Activated naive CD4-positive, alpha-beta T cell (primary cell): ENCODE measurements at places on chromosomes 2 and 18.

GRCh38 chr2:15047184-15047583 lies 414.7 kb downstream of the LRATD1 start:
- DNase-seq, result no peak

GRCh38 chr2:16629044-16629443 lies 36.6 kb downstream of the CYRIA start:
- DNase-seq, result no peak

- no peak for DNase-seq
Measured at GRCh38 chr2:10211844-10212422, 89.4 kb downstream of the RRM2 start.

DNA sequence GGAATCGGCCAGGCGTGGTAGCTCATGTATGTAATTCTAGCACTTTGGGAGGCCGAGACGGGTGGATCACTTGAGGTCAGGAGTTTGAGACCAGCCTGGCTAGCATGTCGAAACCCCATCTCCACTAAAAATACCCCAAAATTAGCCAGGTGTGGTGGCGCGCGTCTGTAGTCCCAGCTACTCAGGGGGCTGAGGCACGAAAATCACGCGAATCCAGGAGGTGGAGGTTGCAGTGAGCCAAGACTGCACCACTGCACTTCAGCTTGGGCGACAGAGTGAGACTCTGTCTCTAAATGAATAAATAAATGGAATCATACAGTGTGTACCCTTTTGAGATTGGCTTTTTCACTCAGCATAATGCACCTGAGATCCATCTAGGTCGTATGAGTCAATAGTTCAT lies 19.4 kb upstream of the TTC39C start:
- no peak for DNase-seq

GRCh38 chr2:147082850-147083522 lies 761.8 kb upstream of the ACVR2A start:
- DNase-seq, result peak; percentile 1

GRCh38 chr2:192247456-192247855 lies 52.7 kb upstream of the TMEFF2 start:
- DNase-seq, result no peak

DNA sequence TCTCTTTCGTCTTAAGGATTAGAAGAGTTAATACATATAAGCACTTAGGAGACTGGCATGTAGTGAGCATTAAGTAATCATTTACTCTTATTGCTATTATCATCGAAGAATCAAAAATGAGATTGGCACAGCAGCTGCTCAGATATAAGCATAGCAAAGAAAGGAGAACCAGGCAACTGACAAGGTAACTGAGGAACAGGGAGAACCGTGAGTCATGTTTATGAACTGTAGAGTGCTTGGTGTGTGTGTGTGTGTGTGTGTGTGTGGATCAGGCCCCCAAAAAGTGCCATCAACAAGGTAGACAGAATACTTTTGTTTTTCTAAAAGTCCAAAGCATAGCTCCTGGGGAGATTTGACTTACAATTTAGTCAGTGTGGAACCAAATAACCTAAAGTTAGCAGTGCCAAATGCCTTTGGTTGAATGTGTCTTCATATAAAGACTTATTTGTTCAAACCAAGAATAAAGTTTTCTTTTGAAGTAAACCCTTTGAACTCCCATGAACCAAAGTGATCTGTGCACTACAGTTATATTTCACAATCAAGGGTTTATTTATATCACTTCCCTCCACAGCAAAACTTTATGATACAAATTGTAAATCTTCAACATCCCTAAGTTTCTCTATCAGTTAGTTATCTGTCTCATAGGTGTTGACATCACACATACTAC lies 660.6 kb downstream of the NYAP2 start:
- DNase-seq, result no peak

DNA sequence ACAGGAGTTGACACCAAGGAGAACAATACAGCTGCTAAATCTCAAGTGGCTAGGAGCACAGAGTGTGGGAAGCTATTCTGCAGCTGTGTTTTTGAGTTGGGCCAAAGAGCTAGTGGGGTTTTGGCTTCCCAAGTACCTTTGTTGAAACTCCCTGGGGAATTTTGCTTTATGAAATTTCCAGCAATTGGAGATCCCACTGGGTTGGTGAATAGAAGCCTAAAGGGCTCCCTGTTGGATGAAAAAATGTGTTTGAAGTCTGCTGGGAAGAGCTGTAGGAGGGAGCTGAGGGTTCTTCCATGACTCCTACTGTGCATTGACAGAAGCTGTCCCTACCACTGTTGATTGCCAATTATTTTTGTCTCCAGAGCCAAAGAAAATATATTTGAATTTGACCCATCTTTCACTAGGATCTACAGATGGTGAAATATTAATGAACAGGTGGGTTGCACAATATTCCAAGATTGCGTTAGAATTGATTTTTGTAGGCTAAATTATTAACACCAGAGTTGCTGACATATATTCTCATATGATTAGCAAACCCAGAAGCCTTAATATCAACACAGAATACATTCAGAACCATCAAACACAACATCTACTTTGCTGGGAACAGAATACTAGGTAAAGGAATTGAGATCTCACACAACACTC lies 95.4 kb upstream of the CYP1B1 start:
- DNase-seq, result no peak

DNA sequence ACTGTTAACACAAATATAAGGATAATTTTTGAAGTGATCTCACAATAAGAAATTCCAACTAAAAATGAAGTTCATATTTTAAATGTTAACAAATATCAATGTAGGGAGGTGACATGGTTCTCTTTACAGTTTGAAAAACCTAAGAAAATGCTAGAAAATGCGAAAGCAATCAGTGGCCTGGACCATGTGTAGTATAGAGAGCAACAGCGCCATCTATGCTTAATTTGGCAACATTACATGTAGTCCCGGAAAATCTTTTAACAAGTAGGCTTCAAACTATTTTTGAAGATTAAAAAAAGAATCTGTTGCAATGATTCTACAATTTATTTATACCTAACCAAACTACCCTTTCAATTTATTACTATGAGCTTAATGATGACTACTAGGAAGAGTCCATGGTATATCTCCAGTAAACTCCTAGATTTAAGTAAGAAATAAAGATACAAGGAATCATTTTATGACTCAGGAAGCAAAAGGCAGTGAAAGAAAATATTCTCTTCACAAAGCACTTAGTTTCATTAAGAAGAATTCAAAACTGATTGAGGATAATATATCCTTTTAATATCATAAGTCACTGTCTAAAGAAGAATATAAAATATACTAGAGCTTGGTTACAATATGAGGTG lies 33.3 kb downstream of the NDUFA10 start:
- no peak for DNase-seq

GRCh38 chr2:76501641-76502040 lies 790.9 kb upstream of the GCFC2 start:
- DNase-seq, result no peak
